ENCODE measurements at places on chromosomes 3 and 15. TPM values are rescaled to one million over a fixed set of nuclear protein-coding genes. Genes with fewer than 3 reads are reported as not detected.

DNA sequence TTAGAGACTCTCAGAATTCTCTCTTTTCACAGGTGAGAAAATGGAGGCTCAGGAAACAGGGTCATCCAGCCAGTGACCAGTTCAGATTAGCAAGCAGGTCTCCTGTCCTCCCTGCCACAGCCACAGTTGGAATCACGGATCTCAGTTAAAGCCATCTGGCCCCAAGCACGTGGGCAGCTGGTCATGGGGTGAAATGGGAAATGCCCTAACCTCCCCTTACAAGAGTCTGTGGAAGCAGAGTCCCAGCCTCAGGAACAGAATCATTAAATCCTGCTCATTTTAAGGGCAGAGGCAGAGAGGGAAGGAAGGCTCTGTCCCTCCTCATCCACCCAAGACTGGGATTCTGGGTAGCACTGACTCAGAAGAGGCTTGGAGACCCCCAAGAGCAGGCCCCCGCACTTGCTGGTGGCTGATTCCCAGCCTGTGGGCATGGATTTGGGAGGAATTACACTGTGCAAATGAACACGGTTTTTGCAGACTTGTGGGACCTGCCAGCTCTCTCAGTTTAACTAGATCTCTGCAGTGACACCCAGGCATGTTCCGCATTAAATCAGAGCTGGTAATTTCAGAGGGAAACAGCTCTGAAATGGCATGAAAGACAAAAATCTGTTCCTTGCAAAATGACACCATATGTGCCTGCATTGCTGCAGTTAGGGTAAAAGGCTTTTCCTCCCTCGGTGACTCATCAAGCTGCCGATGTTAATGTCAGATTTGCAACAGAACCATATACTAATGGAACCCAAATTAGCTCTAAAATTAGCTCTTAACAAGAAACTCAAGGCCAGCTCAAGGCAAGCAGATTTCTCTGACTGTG is 89.0 kb downstream of the BDH1 start:
- H3K27ac ChIP-seq = no peak overlapping the region
- H3K4me3 ChIP-seq = no peak overlapping the region
- H3K36me3 ChIP-seq = no peaks in the 10 kb centered on the region
- DNase-seq = no peak

GRCh38 chr3:132854856-132855535 is 132.8 kb upstream of the NPHP3 start:
- H3K4me3 ChIP-seq = no peak overlapping the region
- no peak for DNase-seq
- H3K27me3 ChIP-seq = no peaks in the 10 kb centered on the region

DNA sequence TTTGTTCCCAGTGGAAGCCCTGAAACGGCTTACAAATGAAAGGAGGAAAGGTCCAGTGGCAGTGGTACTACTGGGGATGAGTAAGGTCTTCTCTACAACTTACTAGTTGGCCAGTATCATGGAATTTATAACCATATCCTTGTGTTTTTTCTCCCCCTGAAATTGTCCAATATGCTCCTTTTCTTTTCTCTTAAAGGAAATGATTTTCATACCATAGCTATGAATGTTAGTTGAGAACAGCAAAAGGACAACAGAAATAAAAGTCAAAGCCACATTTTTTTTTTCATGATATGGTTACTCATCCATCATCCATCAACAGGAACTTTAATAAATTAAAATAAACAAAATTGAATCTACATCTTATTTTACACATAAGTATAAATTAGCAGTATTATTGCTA is 450.4 kb downstream of the MFSD1 start:
- DNase-seq = no peak
- H3K36me3 ChIP-seq = no peaks in the 10 kb centered on the region
- no peak overlapping the region for H3K4me3 ChIP-seq
- no peaks in the 10 kb centered on the region for H3K4me1 ChIP-seq
- H3K27me3 ChIP-seq = no peaks in the 10 kb centered on the region

Gene ZIC1
- 14.6 TPM for total RNA-seq
